ENCODE measurements at places on chromosomes 4 and X.

DNA sequence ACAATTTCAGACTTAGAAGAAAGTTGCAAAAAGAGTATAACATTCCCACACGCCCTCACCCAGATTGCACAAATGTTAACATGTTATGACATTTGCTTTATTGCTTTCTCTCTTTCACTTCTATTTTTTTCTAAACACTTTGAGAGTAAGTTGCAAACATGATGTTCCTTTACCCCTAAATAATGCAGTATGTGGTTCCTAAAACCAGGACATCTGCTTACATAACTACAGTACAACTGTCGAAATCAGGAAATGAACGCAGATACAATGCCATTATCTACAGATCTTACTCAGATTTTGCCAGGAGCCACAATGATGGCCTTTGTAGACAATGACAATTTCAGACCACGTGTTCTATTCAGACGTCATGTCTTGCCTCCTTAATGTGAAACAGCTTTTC is 22.4 kb downstream of the SH3TC1 start:
- DNase-seq: no peak

- DNase-seq: no peak
Observed at GRCh38 chrX:1165535-1166196, 46.8 kb downstream of the CRLF2 start.

DNA sequence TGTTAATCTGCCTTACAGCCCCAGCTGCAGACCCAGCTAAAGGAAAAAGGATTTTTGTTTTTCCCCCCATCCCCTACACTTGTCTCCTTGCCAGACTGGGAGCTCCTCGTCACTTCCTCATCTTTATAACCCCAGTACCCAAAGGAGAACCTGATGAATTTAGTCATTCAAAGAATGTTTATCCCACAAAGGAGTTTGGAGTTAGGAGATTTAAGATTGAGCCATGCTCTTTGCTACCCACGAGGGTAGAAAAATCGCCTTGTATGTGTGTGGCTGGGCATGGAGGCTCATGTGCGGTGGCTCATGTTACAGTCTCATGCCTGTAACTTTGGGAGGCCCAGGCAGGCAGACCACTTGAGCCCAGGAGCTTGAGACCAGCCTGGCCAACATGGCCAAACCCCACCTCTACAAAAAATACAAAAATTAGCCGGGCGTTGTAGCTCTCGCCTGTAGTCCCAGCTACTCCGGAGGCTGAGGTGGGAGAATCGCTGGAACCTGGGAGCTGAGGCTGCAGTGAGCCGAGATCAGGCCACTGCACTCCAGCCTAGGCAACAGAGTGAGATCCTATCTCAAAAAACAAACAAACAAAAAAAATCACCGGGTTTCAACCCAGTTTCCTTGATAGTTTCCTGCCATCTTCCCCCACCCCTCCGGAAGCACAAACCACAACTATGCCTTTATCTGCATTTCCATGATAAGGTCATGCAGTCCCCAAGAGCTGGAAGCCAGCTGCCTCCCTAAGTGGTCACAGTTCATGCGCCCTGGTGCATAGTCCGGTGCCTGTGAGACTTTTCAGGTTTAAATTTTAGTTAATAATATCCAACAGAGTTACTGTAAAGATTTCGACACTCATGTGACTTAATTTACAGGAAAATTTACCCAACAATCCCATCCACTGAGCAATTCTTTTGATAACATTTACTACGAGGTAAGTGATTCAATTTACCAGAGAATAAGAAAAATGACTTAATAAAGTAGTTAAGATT is 1.5 kb downstream of the CFAP97 start:
- DNase-seq: no peak

DNA sequence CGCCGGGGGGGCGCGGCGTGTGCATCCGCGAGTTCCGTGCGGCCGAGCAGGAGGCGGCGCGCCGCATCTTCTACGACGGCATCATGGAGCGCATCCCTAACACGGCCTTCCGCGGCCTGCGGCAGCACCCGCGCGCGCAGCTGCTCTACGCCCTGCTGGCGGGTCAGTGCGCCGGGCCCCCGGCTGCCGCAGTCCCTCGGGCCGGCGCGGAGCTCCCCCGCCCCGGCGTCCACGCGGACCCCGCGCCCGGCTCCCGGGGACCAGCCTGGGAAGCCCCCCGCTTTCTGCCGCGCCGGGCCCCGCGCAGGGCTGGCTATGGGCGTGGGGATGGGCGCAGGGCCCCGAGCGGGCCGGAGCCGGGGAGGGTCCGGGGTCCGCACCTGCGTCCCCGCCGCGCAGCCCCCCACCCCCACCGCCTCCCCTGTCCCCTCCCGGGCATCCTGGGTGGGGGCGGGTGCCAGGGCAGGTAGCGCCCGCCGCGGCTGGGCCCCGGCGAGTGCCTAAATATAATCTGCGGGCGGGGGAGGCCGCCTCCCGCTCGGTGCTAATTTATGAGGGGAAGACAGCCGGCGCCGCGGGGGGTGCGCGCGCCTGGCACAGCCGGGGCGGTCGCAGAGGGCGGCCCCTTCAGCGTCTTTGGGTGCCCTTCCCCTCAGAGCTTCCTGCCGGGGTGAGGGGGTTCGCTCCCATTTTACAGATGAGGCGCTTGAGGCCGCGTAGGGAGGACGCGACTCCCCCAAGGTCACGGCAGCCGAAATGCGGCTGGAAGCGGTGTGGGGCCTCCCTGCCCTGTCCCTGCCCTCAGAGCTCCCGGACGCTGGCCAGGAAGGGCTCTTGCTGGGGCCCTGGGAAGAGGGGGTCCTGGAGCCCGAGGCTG is 837 bp downstream of the NAT8L start:
- no peak for DNase-seq

DNA sequence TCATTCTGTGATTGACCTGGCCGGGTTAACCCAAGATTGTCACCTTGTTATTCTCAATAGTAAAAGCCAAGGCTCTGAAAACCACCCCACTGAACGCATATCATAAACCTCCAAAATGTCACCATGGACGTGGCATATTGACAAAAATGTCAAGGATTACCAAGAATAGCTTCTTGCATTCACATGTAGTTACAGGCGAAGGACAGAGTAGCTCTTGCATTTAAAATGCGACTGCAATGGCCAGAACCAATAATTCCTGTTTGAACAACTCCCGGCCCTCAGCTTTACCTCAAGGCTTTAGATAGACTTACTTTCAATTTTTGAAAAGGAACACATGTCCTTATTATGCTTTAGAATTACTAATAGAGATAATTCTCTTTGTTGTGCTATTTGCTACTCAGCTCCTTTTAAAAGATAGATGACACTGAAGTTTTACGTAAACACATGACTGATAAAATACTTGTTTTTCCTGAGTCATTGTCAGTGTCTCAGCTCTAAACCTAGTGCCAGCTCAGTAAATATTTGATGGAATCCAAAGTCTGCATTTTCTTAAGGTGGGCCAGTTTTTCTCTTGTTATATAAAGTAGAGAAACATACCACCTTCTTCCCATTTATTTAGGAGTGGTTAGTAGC is 66.3 kb downstream of the CLDN34 start:
- no peak for DNase-seq

GRCh38 chr4:1746919-1747602 is 25.7 kb downstream of the TACC3 start:
- DNase-seq: no peak

DNA sequence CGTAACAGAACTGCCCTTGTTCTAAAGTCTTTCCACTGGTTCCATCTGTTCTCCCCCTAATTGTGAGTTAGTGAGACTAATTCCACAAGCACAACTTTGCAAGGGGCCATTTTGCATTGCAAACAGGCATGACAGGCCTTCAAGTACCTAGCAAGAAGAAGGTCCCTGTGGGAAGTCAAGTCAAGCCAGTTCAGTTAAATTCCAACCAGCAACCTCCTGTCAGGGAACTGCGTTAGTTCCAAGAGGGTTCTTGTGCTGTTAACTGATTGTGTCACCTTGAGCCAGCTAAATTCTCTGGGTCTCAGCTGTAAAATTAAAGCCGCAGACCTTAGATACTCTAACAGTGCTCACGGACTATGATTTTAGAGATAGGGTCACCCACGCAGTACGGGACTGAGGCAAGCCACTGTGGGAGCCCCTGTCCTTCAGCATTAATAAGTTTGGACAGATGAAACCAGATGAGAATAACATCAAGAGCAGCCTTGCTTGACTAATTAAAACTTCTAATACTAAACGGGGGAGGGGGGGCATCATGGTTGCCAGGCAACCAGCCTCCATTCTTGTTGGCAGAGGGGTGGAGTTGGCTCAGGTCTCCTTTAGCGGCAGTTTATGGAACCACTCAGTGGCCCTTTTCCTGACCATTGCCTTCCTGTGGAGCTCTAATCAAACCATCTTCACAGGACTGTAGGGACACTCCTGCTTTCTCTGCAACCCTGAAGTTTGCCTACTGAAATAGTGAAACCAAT is 24.1 kb upstream of the TMEM150C start:
- no peak for DNase-seq

GRCh38 chr4:24775750-24776149 is 19.6 kb upstream of the SOD3 start:
- DNase-seq: no peak

DNA sequence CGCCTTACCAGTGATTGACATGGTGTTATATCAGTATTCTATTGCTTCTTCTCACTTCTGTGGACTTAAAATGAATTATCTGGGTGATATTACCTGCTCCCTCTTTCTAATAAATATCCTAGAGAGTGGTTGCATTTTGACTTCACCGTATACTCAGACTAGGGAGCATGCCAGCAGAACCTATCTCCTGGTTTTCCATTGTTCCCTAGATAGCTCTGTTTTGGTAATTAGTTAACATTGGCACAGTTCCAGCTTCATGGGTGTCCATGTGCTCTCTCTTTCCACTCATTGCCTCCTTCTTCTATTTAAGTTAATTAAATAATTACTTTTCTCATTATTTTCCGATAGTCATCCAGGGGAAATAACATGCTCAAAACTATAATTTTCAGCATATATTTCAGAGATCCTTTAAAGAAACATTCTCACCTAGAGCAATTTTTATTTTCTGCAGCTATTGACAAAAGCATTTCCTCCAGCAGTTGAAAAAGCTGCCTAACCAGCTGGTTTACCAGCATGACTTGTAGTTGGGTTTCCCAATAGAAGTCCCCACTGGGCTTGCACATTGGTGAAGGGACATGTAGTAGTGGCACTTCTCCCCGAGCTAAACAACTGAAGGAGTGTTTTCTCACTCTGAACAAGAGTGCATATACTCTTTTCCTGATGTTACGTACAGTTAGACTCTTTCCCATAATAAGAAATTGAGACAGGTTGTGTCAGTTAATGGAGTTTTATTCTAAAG is 27.9 kb upstream of the PAPSS1 start:
- DNase-seq: no peak

DNA sequence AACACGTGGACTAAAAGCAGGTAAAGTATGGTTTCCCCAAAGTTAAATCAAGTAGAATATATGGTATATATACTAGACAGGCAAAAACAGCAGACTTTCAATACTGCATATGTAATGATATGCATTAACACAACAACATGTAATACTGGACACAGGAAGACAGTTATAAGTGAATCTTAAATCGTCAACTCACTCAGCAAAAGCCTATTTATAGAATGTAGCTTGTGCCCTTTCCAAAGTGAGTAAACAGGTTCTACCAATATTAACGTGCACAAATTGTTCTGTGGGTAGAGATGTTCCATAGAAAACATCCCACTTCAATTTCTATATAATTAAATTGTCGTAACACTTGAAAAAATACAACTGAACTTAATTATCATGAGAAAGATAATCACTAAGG is 30.6 kb downstream of the FAM241A start:
- no peak for DNase-seq

- DNase-seq: no peak
Observed at GRCh38 chr4:8024073-8024786, 84.6 kb upstream of the AFAP1 start.

- no peak for DNase-seq
Observed at GRCh38 chr4:55947254-55947882, 1.4 kb upstream of the CEP135 start.

- DNase-seq: no peak
Observed at GRCh38 chr4:56840559-56840958, 19.1 kb upstream of the SPINK2 start.

GRCh38 chrX:109535578-109535977 is 1.1 kb upstream of the NXT2 start:
- DNase-seq: no peak

GRCh38 chr4:88527787-88528186 is 4.2 kb upstream of the PYURF start:
- DNase-seq: no peak

GRCh38 chr4:184816962-184817361 is 8.8 kb downstream of the ACSL1 start:
- no peak for DNase-seq

DNA sequence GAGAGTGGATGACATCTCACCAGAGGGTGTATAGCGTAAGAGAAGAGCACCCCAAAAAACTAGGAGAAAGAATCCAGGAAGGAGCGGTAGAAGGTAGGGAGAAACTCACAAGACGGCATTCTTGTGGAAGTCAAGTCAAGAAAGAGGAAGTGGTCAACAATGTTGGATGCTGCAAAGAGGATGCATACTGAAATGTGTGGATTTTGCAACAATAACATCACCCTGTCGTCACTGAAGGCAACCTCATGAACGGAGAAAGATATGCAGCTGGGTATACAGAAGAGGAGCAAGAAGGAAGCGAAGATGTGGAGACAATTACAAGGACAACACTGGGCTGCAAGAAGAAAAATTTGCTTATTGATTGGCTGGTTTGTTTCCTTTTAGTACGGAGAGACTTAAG is 11.4 kb upstream of the TAPT1 start:
- no peak for DNase-seq

GRCh38 chr4:78426972-78427371 is 124.6 kb upstream of the ANXA3 start:
- no peak for DNase-seq

- no peak for DNase-seq
Observed at GRCh38 chr4:22427675-22428074, 88.2 kb downstream of the ADGRA3 start.

GRCh38 chrX:76920607-76921006 is 493.1 kb downstream of the MAGEE1 start:
- no peak for DNase-seq

GRCh38 chrX:459611-460010 is 72.9 kb upstream of the PPP2R3B start:
- DNase-seq: no peak

GRCh38 chr4:126727461-126727860 is 905.3 kb upstream of the INTU start:
- DNase-seq: no peak

DNA sequence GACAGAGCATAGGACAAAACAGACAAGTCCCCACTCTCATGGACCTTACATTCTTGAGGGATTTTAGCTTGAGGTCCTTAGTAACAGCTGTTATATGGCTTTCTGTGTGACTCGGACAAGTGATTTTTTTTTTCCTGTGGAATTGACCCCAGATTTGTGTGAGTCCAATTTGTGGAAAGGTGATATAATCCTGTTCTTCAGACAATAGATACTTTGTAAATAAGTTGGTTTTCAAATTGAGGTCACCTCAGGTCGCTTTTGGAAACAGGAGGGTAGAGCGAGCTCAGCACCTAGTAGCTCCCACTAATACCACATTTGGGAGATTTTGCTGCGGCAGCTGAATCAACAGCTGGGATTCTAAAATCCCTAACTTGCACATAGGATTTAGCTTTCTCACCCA is 1008.8 kb downstream of the ADGRL3 start:
- DNase-seq: no peak

- no peak for DNase-seq
Observed at GRCh38 chrX:964831-965416, 247.5 kb downstream of the CRLF2 start.

GRCh38 chr4:106258145-106259045 is 57.6 kb downstream of the TBCK start:
- DNase-seq: no peak

- no peak for DNase-seq
Observed at GRCh38 chrX:140157611-140158010, 192.3 kb upstream of the CXorf66 start.

Data from stimulated activated CD8-positive, alpha-beta memory T cell treated with anti-CD3 and anti-CD28 coated beads, Interleukin-4, amount 100 ng/mL, for 1 hour (primary cell).